ENCODE measurements at places on chromosomes 1 and 21.

- DNase-seq, result no peak
These were observed 3.4 kb downstream of the MRPL20 start for GRCh38 chr1:1403653-1404052.

DNA sequence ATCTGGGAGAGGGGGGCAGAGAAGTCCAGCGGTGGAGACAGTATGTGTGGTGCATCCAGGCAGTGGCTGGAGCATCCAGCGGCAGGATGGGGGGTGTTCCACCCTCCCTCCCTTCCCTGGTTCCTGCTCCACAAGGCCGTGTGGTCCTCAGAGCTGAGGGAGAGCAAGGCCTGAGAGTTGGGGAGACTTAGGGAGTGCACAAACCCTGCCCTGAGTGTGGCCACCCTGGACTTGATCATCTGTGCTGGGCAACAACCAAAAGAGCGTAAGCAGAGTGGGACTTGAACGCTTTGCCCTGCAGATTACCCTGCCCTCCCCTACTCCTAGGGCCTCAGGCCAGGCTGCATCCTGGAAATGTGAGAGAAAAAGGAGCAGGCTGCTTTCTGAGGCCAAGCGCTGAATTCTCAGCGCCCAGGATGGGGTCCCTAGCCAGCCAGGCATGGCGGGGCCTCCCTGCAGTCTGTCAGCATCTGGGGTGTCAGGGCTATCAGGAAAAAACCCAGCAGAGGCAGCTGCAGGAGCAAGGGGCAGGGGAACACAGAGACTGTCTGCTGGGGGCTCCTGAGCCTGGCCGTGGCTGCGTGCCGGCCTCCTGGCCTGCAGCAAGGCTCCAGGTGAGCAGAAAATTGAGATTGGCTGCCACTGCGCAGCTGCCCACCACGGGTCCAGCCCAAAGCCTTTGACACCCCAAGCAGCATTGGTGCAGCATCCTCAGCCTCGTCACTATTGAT is 266.2 kb downstream of the NPHP4 start:
- DNase-seq, result no peak

DNA sequence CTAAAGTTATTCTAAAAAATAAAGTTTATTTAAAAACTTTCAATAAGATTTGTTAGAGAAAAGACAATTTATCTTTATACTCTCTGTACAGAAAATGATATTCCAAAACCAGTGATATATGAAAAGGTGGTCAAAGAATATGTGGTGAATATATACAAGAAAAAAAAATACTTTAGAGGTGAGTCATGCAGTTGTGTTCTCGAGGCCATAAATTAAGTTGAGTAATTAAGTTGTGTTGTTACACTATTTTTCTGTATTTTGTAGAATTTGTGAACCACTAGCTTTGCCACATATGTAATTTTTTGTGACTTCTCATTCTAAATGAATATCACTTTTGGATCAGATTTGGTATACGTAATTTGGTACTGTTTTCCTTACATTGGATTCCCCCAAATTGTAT is 23.6 kb upstream of the DUSP10 start:
- DNase-seq, result no peak

GRCh38 chr1:75520862-75521475 is 89.9 kb downstream of the SLC44A5 start:
- no peak for DNase-seq

Data from astrocyte (in vitro differentiated cells and primary cell).